ENCODE measurements at places on chromosomes 2 and 18.
A peak's percentile ranks its signal among the peaks of the same experiment; 100 is the strongest.

GRCh38 chr2:239298116-239298804 is 102.6 kb downstream of the HDAC4 start:
- DNase-seq: peak; percentile 72

DNA sequence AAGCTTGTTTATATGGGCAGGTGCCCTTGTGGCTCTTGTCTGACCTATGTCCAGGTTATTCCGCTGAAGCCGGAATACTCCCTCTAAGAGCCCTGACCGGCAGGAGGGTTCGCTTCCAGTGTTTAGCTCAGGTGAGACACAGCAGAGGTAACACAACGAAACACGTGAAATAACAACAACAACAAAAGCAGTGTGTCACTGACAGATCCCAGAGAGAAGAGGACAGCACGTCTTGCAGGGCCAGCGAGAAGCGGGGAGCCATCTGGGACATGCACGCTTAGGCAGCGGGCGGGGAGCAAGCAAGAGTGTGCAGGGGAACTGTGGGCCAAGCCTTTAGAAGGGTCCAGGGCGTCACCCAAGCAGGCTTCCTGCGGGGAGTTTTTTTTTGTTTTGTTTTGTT is 17.1 kb upstream of the ZDBF2 start:
- DNase-seq: no peak

DNA sequence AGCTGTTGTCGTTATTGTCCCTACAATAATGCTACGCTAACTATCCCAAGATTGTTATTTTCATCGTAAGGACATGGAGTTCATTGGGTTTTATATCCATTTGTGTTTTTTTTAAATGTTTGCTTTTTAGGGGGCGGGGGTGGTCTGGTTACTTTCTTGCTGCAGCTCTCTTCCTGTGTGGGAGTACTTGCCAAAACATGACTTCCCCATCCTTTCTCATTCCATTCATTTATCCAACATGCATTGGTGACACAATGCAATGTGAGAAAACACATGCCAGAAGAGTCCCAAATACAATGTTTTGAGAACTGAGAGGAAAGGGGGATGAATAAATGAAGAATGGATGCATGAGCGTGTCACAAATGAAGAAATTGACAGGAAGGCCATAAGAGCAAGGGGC is 55.9 kb downstream of the E2F6 start:
- DNase-seq: no peak

DNA sequence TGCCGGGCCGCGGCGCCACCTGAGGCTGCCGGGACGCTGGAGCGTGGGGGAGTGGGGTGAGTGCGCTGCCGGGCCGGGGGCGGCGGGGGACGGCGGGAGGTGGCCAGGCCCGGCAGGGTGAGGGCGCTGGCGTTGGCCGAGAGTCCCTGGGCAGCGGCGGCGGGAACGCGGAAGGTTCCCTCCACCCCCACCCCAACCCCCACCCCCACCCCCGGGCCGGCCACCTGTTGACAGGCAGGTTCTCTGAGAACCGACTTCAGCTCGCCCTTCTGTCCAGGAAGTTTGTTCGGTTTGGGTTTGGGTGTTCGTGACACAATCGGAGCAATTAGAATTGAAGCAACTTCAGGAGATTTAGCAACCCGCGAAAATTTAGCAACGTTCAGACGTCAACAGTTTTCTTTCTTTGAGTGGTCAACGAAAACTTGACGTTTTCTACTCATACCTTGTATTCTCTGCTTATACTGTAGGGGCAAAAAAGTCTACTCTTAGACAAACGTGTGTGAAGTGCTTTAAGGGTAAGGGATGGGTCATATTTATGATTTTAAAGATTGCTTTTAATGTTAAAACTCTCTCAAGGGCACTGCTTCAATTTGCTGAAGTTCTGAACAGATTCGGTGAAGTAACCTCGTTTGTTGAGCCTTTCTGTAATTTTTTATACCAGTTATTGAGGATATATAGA is 9.3 kb downstream of the OTX1 start:
- DNase-seq: no peak

GRCh38 chr2:43136876-43137275 is 89.5 kb downstream of the ZFP36L2 start:
- peak; percentile 77 for DNase-seq

- DNase-seq: no peak
Observed at GRCh38 chr2:232483311-232483922, 4.2 kb downstream of the ECEL1 start.

DNA sequence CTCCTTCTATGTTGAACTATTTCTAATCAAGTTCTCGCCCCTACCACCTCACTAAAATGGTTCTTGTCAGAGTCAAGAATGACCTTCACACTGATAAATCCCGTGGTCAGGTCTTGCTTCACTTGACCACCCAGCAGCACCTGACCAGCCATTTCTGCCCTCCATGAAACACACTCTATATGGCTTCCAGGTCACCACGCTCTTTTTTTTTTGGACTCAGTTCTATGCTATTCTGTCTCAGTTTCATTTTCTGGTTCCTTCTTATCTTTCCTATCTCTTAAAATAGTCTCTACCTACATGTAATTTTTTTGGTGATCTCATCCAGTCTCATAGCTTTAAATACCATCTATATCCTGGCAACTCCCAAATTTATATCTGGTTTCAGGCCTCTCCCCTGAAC is 11.4 kb downstream of the EIF2AK3 start:
- no peak for DNase-seq

DNA sequence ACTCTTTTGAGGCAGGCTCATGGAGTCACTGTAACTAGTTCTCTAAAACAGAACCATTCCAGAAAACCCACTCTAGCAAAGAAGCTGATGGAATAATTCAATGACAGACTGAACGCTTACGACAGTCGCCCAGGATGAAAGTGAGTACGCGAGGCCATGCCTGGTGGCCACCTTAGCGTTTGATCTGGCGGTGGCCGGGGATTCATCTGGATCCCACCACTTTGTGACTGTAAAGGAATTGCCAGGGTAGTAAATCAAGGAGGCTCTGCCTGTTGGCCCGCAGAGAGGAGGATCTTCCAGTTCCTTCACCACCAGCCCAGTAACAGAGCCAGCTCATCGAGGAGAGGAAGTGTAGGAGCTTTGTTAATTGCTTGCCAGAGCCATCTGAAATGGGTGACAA is 34.6 kb downstream of the GREB1 start:
- no peak for DNase-seq

DNA sequence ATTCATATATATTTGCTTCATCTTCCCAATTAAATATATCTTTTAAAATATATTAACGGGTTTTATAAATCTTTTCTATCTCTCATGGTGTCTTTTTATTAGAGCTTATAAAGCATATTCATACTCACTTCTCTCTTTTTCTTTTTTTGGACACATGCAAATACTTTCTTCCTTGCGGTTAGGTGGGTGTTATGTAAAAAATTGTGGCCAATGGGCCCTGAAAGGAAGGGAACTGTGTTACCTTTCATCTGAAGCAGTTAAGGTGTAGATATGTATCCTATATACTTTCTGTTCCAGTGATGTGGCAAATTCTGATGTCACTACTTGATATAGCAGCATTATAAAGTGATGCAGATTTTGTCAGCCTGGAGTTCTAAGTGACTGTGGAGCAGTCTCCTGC is 714.5 kb downstream of the PLCL1 start:
- DNase-seq: no peak
